ENCODE measurements at places on chromosomes 1 and 21.

GRCh38 chr1:20931930-20932436, 144.9 kb upstream of the HP1BP3 start:
- no peak for DNase-seq

GRCh38 chr1:165635329-165635728, 4.3 kb downstream of the MGST3 start:
- no peak for DNase-seq

GRCh38 chr1:119908661-119909060, 12.3 kb upstream of the ADAM30 start:
- no peak for DNase-seq

DNA sequence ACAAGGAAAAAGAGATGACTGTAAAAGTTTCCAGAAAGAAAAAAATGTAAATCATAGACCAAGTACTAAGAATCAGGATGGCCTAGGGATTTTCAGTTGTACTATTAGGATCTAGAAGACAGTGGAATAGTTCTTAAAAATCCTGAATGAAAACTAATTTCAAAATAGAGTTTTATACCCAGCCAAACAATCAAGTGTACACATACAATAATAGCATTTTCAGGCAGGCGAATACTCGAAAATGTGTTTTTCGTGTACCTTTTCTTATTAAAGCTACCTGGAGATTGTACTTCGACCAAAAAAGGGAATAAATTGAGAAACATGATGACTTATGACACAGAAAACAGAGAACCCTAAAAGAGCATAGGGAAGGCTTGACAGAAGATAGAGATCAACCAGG, 118.6 kb downstream of the SDCCAG8 start:
- no peak for DNase-seq

GRCh38 chr1:17791480-17791879, 36.3 kb downstream of the ACTL8 start:
- no peak for DNase-seq

DNA sequence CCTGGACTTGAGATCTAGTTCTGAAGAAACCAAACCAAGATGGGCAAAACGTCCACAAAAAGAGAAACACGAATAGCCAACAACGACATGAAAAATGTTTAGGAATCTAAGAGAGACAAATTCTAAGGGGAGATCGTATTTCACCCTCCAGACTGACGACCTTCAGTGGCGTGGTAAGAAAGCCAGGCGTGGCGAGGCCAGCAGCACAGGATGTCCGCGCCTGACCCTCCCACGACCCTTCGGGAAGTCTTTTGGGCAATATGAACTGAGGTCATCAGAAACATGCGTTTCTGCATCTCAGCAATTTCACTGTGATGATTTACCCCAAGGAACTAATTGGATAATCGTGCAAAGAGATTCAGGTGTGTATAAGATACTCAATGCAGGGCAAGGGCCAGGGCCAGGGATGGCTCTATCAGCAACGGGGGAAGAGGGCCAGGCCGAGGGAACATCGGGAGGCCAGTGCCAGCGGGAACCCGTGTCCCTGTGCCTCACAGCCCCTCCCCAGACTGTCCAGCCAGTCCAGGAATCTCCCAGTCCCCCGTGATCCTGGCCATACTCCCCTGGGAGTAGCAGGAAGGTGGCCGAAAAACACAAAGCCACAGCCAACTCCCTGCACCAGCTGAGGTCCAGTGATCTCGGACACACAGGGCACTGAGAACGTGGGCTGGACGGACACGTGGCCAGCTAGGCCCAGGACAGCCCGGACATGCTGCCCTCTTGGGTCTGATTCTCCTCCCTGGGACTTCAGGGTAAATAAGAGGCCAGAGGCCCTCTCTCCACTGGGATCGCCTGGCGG, 53.6 kb upstream of the ADARB1 start:
- DNase-seq: no peak

DNA sequence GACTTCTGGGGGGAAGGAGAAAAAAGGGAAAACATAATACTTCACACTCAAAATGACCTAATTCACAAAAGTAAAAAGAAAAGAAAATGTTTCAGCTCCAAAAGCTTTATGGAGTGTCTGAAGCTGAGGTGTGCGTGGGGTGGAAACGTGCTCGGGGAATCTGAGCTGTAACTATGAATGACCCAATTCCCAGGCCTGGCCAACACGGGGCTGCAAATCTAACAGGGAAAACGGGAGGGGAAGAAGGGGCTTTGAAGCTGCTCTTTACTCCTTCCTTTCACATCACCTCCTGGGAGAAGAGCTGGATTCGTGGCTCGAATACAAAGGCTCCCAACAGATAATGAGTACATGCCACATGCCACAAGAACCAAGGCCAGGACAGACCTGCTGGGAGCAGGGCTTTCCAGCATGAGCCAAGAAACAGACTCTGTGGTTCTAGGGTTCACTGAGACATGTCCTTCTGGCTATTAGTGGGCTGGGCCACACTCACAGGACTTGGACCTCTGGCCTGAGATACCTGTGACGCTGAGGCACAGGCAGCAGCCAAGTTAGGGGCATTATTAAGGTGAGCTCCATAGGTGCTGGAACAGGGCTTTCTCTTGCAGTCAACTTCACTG, 51.5 kb downstream of the SLC66A1 start:
- no peak for DNase-seq

DNA sequence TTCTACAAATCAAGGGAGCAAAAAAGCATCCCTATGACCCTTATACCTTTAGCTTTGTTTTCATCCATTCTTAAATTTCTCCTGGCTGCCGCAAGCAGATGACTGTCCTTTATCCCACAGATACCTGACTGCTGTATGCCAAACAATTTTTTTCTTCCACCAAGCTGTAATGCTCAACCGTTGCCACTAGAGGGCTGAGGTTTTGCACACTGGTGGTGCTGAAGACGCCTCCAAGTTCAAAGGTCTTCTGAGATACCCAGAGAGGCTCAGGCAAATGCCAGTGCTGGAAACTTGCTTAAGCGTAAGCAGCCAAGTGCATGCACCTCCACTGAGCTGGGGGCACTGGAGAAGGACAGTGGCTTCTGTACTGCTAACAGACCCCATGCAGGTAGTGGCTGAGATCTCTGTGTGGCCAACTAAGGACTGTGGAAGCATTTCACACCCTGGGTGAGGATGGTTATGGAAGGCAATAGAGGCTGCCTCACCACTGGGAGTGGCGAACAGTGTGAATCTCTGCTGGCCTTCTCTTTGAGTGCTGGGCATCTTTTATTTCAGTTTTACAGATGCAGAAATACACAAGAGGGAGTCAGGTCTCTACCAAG, 28.5 kb downstream of the CNIH3 start:
- peak; percentile 13 for DNase-seq

Data from stimulated activated CD8-positive, alpha-beta memory T cell treated with anti-CD3 and anti-CD28 coated beads, Interleukin-4, amount 100 ng/mL, for 4 hours (primary cell).